IMR-90 (cell line): ENCODE measurements at places on chromosomes 5 and 9. TPM values are rescaled to one million over a fixed set of nuclear protein-coding genes. Genes with fewer than 3 reads are reported as not detected.
A peak's percentile ranks its signal among the peaks of the same experiment; 100 is the strongest.

GRCh38 chr9:636931-637591 lies 204.4 kb upstream of the DMRT1 start:
- peak; percentile 19 for DNase-seq

DNA sequence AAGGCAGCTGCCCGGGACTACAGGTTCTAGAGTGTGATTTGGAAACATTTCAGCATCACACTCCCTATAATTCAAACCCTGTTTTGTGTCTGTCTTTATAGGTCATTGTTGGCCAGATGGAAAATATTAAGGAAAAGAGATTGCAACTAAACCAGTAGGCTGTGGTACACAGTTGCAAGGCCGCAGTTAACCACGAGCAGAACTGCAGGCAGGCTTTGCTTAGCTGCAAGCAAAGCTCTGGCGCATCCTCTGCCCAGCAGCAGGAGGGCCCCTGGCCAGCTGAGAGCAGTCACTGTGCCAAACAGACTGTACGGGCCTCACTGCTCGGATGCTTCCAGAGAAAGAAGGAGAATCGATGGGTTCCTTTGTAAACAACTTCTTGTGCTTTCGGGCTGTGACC lies 204.5 kb downstream of the DENND1A start:
- DNase-seq = peak; percentile 13

GRCh38 chr9:135774239-135774747 lies 72.3 kb downstream of the KCNT1 start:
- DNase-seq = no peak

GRCh38 chr9:129171993-129172751 lies 5.9 kb downstream of the IER5L start:
- no peak for DNase-seq

GRCh38 chr5:61177070-61177469 lies 14.8 kb upstream of the SMIM15 start:
- no peak for DNase-seq

- no peak for DNase-seq
These were observed 15.5 kb downstream of the ENC1 start for GRCh38 chr5:74624931-74625505.

GRCh38 chr9:136769710-136770191 lies 5.4 kb upstream of the LCN15 start:
- DNase-seq = no peak

GRCh38 chr5:95178046-95178651 lies 106.7 kb downstream of the MCTP1 start:
- no peak for DNase-seq

GRCh38 chr9:111148052-111149017 lies 110.1 kb upstream of the LPAR1 start:
- peak; percentile 22 for DNase-seq

DNA sequence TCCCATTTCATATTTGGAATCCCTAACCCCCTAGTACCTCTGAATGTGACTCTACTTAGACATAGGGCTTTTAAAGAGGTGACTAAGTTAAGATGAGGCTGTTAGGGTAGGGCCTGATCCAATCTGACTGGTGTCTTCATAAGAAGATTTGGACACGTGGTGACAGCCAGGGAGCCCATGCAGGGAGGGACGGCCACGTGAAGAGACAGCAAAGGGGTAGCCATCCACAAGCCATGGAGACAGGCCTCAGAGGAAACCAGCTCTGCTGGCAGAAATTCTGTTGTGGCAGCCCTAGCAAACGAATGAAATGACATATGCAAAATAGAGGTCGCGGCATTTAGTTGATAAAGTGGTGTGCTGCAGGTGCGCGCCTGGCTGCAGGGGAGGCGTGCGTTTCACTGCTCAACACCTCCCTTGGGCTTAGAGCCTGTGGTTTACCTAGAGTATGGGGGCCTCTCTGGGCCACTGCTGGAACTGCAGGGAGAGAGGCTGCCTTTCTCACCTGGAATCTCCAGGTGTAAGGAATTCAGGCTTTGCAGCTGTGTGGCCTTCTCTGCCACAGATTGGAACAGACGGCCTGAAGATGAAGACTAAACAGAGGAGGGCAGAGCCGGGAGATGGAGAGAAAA lies 7.1 kb upstream of the AFAP1L1 start:
- no peak for DNase-seq

DNA sequence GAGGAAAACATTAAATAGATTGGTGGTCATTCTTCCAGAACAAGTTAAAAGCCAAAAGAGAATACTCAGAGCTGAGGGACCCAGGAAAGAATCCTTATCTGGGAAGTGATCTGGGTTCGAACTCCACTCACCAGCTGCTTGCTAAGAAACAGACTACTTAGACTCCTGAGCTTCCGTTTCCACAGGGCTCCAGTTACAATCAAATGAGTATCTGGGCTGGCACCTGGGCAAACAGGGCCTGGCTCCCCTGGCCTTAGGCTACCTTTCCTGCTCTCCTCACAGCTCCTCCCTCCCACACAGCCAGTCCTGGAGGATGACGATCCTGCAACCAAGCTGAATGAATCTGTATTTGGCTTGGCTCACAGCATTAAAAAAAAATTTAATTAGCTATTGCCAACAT lies 2.5 kb downstream of the MAPK9 start:
- DNase-seq = no peak

DNA sequence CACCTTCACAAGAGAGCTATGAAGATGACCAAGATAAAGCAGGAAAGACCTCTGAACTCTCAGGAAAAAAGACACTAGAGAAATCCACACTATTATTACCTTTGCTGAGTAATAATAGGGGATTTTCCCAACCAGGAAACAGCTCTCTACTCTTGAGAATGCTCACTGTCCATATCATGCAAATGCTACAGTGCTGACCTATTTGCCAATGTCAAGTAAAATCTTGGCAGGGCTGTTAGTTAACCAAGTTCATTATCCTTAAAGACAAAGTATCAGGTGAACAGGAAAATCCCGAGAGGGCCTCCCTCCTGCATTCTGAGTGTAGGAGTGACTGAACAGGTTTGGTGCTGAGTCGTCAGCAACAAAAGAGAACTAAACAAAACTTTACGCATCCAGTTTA lies 306.6 kb downstream of the ACTL7B start:
- peak; percentile 23 for DNase-seq

GRCh38 chr5:80676706-80677105 lies 21.9 kb upstream of the DHFR start:
- DNase-seq = no peak

GRCh38 chr9:16543686-16544085 lies 326.8 kb downstream of the BNC2 start:
- DNase-seq = peak; percentile 41

GRCh38 chr5:124876566-124876965 lies 130.1 kb upstream of the ZNF608 start:
- no peak for DNase-seq

DNA sequence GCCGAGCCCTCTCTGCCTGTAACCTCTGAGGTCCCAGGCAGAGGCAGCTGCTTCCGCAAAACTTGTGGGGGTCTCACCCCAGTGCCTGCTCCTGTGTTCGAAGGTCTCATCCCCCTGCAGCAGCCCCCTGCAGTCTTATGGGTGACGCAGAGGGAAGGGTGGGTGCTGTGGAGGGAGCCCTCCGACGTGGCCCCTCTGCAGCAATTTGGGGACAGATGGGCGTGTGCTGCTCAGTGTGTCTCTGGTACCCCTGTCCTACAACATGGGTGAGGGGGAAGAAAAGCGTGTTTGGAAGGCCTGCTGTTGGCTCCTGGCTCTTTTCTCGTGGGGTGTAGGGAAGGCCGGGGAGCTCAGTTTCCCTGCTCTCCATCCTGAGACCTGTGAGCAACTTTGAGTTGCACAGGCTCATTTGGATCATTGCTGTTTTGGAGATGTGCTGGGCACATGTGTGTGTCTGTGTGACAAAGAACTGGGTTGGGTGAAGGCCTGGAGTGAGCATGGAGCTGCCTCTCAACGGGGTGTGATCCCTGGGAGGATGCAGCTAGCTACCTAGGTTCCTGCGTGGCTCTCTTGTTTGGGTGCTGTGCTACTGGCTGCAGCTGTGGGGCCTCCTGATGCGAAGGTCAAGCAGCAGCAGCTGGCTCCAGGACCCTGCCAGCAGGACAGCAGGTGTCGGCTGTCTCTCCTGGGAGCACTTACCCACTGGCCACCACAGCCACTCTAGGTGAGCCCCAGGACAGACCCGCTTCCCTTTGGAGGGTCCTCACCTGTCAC lies 179.6 kb upstream of the PITX1 start:
- DNase-seq = no peak

- DNase-seq = no peak
These were observed 2.1 kb downstream of the CA9 start for GRCh38 chr9:35675732-35676392.

DNA sequence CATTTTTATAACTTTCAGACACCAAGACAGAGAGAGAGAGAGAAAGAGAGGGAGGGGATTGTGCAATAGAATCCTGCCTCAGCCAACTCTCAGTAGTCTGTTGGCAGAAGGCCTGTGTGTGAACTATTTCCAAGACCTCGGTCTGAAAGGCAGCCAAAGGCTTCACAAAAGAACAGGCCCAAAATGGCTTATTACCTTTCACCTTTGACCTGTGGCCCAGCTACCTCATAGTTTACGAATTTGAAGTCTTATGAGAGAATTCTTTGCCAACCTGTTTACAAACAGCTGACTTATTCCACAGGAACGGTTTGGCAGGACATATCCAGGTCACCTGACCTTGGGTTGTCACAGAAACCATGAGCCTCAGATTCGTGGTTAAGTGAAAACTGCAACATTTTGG lies 48.6 kb downstream of the NR2F1-AS1 start:
- DNase-seq = peak; percentile 94

GRCh38 chr9:118785456-118785855 lies 583.8 kb downstream of the BRINP1 start:
- no peak for DNase-seq

- peak; percentile 37 for DNase-seq
These were observed at the start of gene AK1 for GRCh38 chr9:127877566-127877998. Gene AK1, minus strand, starts transcription at chr9:127877675. Its CDS starts 3,058 bp downstream, at chr9:127874617.

DNA sequence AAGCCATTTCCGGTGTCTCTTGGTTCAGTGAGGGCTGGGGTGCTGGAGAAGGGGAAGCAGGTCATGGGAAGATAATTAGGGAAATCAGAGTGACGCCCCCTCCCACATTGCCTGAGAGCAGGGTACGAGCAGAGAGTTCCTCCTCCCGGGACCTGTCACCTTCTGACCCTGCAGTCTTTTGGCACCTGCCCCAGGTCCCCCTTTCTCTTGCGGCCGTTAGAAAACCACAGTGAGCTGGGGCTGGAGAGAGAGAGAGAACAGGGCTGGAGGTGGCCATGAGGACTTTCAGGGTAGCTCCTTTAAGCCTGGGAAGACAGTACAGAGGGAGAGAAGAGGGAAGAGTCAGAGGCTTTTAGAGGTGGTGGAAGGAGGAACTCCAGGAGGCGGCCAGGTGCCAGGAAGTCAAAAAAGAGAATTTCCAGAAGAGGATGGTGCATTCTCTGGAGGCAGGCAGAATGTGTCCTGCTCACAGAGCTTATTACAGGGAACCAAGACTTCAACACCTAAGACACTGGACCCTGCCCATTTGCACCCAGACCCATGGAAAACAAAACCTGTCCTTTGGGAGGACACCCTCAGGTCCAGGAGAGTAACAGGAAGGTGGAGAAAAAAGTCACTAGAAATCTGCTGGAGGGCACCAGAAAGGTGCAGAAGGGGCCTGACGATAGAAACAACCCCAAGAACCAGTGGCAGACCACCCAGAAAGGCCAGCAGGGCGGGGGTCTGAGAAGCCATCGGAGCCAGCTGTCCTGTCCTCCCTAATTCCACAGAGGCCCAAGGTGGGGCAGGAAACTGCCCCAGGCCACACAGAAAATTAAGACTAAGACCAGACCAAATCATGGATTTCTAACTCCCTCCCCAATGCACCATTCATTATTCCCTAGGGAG lies 6.5 kb upstream of the ACSL6 start:
- no peak for DNase-seq

GRCh38 chr9:18394847-18395351 lies 79.1 kb upstream of the ADAMTSL1 start:
- DNase-seq = no peak

DNA sequence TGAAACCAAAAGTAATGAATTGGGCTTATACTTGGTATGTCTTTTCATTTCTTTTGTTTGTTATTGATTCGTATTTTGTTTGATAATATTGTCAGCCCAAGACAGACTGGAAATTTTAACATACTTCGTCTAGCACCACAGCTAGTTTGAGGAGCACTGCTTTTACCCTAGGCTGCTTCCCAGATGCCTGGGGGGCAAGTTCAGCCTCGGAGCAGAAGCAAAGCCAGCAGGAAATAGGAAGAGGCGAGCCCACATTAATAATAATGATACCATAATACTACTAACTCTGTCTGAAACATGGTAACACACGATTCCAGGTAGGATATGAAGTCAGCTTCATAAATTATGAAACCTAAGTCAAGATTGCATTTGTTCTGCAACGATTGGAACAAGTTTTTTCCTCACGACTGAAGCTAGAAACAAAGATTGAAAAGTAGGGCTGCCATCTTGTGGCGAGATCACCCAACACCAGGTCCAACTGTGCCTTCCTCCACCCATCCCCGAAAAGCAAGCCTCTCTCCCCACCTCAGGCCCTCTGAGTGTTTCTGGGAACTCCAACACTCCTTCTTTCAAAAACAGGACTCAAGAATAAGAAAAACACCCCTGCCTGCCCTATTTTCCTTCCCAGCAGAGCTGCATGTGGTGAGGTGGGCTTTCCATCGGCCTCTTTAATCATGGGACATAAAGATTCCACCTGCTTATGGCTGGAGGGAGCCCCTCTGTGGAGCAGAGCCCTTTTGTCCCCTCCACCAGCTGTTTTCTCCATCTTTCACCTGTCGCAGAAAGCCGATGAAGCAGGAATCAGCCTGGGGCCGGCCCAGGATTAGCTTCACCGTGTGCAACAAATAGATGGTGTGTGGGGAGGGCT lies 236.4 kb downstream of the CAAP1 start:
- peak; percentile 15 for DNase-seq

GRCh38 chr5:53937467-53937866 lies 372.9 kb downstream of the ARL15 start:
- no peak for DNase-seq

- no peak for DNase-seq
These were observed 429.3 kb downstream of the CCDC171 start for GRCh38 chr9:15982182-15982581.

DNA sequence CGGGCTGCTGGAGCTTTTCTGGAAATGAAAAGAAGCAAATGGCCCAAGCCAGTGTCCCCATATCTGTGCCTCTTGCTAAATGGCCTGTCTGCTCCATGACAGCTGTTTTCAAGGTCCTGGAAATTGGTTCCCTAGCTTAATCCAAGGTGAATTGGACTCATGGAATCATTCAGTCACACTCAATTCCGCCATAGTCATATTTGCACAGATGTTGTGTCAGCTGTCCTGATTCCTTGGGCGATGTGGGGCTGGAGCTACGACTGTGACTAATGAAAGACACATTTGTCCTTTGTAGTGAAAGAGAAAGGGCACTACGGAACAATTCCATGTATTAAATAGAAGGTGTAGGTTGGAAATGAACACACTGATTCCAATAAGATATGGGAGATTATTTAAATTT lies 102.9 kb upstream of the MEGF10 start:
- DNase-seq = no peak

GRCh38 chr5:153970496-153970895 lies 68.2 kb downstream of the FAM114A2 start:
- DNase-seq = no peak

- no peak for DNase-seq
These were observed 1942.4 kb upstream of the WWC1 start for GRCh38 chr5:166349046-166349445.

Gene PCDHGA4
- 5.0 and 5.4 TPM in 2 replicates for total RNA-seq

Gene ADAMTSL1
- total RNA-seq = 49.2 and 62.2 TPM in 2 replicates

Gene RICTOR
- 35.7 and 45.0 TPM in 2 replicates for total RNA-seq

Gene RGMB
- total RNA-seq = 74.4 and 83.0 TPM in 2 replicates

Gene AKNA
- 2.7 and 2.8 TPM in 2 replicates for total RNA-seq

Gene ROPN1L
- 0.28 and 0.36 TPM in 2 replicates for total RNA-seq

Gene SGCD
- 10.6 TPM in 2 replicates for total RNA-seq

Gene OR1Q1
- total RNA-seq = not detected in 2 replicates

Gene SETX
- total RNA-seq = 55.0 and 67.8 TPM in 2 replicates

Gene AHRR
- total RNA-seq = 15.6 and 16.7 TPM in 2 replicates

Gene PTGS1
- 21.1 and 24.7 TPM in 2 replicates for total RNA-seq

Gene GPR151
- total RNA-seq = not detected in 2 replicates

Gene FOXD4L4
- under 0.01 TPM in 1 of 2 replicates, not detected in the other for total RNA-seq
